ENCODE measurements at places on chromosomes 5 and 9. TPM values are rescaled to one million over a fixed set of nuclear protein-coding genes. Genes with fewer than 3 reads are reported as not detected.

GRCh38 chr9:69696802-69697201 is 24.6 kb upstream of the APBA1 start:
- DNase-seq: no peak

- no peak for DNase-seq
Observed at GRCh38 chr5:126139773-126140172, 283.4 kb upstream of the GRAMD2B start.

- no peak for DNase-seq
Observed at GRCh38 chr5:79070350-79070667, 742 bp downstream of the BHMT2 start.

- DNase-seq: no peak
Observed at GRCh38 chr9:18238254-18238653, 235.7 kb upstream of the ADAMTSL1 start.

GRCh38 chr9:95870352-95870751 is 5.1 kb upstream of the ERCC6L2 start:
- no peak for DNase-seq

DNA sequence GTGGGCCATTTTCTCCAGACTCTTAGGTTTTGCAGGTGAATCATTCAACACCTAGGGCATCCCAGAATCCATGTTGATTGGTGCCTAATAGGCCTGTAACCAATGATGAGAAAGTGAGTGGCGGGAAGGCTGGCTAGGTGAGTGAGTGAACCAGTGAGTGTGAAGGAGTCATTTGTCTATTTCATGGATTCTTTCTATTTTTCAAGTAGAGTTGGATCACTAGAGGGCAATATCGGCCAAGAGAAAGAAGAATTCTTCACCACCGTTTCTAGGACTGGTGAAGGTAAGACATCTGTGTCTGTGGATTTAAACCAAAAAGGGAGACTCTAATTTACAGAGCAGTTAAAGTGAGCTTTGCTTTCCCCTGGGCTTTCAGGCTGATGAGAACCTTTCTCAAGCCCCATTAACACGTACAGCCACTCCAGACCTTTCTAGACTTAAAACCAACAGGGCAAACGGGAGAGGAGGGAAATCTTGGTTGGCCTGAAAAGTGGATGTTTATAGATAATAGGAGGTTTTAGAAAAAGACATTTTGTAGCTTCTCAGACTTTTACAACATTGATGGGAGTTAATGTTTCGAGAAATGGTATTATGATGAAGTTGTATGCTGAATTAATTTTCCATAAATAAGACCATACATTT is 114.3 kb upstream of the IL12B start:
- DNase-seq: no peak

- no peak for DNase-seq
Observed at GRCh38 chr9:108634204-108634603, 221.6 kb downstream of the ACTL7B start.

- no peak for DNase-seq
Observed at GRCh38 chr5:12217039-12217438, 312.8 kb upstream of the CTNND2 start.

DNA sequence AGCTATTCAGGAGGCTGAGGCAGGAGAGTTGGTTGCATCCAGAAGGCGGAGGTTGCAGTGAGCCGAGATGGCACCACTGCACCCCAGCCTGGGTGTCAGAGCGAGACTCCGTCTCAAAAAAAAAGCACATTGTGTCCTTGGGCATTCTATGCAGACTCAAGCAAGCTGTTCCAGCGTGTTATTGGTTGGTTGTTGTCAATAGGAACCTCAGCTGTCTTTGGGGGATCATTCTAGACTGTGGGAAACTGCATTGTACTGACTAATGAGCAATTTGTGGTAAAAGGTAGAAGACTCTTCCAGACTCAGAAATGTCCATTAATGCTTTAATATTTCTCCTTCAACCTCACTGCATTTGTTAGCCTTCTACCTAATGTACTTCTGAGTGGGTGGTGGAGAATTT is 379.5 kb upstream of the GRAMD2B start:
- DNase-seq: no peak

DNA sequence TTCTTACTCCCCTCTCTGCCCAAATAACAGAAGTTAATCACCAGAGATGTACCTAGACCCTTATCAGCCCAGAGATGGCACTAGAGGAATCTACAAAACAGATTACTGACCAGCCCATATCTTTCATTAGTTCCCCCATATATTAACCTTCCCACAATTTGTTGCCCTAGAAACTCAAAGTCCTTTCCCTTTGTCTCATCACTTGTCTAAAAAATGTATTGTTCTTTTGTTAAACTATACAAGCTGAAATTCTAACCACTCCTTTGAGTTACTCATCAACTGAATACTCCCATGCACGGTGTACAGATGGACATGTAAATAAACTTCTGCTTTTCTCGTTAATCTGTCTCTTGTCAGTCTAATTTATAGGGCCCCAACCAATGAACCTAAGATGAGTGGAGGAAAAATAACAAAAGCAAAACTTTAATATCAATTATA is 130.9 kb downstream of the CCDC192 start:
- no peak for DNase-seq

DNA sequence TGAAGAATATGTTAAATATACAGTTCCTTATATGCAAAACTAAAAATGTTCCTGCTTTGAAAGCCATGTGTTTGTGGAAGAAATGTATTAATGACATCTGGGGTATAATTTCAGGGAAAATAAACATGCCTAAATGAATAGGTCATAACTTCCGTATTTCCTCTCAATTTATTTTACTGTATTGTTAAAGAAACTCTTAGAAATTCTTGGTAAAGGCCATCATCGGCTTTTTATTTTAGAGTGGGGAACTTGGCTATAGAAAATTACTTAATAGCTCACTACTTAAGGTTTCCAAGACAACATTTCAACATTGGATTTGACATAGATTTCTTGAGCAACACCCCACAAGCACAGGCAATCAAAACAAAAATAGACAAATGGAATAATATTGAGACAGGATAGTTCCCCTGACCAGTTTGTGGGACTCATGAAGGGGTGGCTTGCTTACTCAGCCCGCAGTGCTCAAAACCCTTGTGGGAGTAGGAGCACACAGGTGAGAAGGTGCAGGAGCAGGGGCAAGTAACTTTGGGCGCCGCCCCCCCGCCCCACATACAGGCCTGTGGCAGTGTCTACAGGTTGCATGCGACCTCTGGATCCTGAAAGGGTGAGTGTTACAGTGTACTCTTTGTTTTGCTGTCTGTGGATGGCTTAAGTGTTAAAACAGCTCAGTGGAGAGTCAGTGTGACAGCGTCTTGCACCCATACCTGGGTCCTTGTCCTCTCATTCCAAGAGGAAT is 891.4 kb upstream of the C9orf72 start:
- no peak for DNase-seq

GRCh38 chr9:33921967-33922895 is 105.3 kb downstream of the UBE2R2 start:
- DNase-seq: peak; percentile 81

GRCh38 chr9:27059907-27060306 is 49.1 kb upstream of the TEK start:
- DNase-seq: no peak

GRCh38 chr5:69331528-69332445 is 814 bp downstream of the CCDC125 start:
- DNase-seq: no peak

DNA sequence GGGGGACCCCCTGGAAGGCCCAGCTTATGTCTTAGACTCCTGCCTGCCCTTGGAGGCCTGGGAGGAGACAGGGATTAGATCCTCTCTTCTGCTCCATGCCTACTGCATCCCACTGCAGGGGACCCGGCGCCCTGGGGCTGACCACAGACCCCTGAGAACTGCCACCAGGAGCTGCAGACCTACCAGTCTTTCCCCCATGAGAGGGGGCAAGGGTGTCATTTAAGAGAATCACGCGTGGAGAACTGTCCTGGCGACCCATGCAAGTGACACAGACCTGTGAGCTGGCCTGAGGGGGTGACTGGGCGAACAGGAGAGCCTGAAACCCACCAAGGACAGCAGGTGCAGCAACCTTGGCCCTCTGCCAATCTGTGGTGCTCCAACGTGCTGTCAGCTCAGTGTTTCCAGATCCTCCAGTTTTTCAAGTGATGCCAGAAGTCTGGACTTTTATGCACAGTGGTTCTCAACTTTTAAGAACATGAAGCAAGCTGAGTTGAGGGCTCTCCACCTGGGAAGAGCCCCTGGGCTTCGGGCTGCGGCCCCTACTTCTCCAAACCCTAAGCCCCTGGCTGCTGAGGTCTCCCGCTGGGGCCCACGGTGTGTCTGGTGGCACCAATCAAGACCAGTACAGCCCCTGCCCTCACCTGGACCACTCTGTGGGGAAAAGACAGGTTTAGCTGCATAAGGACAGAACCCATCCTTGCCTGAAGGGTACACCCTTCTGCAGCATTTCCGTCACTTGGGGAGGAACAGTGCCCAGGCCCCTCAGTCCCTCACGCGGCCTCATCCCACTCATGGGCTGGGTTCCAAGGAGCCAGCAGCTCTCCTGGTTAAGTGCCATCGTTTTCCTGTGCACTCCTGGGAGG is 18.2 kb downstream of the GFPT2 start:
- DNase-seq: no peak

GRCh38 chr5:168747987-168748777 is 169.0 kb upstream of the PANK3 start:
- DNase-seq: peak; percentile 86

GRCh38 chr5:305050-305449 is 16.5 kb upstream of the AHRR start:
- DNase-seq: peak; percentile 49

DNA sequence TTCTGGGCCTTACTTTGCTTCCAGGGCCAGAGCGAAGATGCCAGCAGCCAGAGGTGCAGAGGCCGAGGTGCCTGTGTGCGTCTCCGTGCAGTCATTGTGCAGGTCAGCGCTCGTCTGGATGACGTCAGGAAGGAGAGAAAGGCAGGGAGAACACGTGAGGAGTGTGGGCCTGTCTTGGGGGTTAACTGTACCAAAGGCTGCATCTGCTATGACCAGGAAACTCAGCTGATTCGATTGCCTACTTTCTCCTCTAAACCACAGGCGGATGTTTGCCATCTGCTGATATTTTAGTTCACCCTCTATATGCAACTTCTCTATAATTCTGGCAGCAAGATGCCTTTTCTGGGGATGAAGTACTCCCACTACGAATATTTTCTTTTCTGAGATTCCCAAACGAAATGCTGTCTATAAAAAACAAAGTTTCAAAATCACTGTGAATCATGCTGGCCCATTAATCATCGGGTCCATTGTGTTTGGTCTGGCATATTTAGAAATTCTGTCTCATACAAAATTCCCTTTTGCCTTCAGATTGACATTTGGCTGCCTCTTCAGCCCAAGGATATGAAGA is 24.8 kb downstream of the PCSK1 start:
- DNase-seq: no peak

DNA sequence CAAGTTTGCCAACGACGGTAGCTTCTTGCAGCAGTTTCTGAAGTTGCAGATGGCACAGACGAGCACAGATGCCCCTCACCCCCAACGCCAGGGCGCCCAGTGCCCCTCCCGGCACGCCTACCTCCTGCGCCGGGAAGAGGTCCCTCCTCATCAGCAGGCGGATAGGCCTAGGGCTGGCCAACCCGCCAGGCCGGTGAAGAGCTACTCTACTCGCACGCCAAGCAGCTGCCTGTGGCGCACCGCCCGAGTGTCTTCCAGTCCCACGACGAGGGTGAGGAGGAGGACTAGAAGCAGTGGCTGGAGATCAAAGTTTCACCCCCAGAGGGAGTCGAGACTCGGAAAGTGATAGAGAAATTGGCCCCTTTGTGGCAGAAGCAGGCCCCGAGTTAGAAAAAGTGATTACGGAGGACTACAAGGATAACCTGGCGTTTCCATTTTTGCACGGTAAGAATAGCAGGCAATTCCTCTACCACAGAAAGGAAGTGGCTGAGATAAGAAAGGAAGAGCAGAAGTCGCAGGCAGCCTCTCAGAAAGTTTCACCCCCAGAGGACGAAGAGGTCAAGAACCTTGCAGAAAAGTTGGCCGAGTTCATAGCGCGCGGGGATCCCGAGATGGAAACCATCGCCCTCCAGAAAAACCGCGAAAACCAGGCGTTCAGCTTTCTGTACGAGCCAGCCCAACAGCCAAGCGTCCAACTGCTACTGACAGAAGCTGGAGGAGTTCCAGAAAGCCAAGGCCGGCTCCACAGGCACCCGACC is 170.4 kb downstream of the HINT1 start:
- no peak for DNase-seq

- DNase-seq: no peak
Observed at GRCh38 chr5:133907075-133907474, 61.4 kb downstream of the C5orf15 start.

DNA sequence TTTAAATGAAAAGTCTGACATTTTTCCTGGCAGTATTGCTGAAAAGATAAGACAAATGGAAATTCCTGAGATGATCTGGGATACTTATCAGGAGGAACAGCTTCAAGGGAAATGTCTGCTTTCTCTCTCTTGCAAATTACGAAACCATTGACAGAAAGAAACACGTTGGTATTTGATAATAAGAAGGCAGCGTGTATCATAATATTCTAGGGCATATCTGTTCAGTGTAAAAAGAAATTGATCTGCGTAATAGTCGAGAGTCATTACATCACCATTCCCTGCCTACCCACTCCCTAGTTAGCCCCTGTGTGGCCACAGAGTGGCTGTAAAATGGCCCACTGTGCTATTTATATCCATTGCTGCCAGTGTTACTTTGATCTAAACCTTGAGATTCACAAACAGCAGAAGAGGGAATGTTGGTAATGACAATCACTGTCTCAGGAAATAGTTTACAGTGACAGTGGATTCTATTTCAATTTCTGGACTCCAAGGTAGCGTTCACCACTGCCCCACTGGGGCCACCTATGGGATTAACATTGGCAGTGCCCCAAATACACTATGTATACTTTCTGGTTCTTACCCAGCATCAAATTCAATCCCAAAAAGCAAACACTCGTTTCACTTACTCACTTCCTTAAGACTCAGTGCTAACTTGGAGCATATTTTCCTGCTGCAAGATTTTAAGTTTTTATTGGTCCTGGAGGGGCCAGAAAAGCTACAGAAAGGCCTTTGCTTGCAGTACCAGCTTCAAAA is 133.4 kb upstream of the GAS1 start:
- DNase-seq: no peak

- DNase-seq: peak; percentile 59
Observed at GRCh38 chr9:114054191-114054690, 23.9 kb downstream of the AMBP start.

DNA sequence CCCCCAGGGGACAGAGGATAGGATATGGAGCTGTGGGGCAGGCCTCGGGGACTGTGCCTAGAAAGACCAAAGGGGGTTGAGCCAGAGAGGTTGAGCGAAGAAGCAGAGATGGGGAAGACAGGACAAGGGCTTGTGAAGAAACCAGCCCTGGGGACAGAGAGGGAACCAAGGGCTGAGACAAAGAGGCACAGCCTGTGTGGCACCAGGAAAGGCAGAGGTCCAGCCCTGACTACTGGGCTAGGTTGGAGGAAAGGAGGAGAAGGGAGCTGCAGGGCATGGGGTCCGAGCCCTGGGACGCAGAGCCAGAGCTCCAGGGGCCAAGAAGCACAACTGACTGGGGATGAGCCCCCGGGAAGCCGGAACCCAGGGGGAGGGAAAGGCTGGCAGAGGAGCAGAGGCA is 9.2 kb downstream of the REEP2 start:
- peak; percentile 57 for DNase-seq

RASGRF2 gene
- 30.7 TPM for total RNA-seq

NXNL2 gene
- not detected for total RNA-seq

BSPRY gene
- total RNA-seq: 0.19 TPM

LMAN2 gene
- total RNA-seq: 90.9 TPM

SMIM33 gene
- total RNA-seq: not detected

TMEM215 gene
- total RNA-seq: not detected

PCDHA9 gene
- total RNA-seq: 0.22 TPM

CDH9 gene
- total RNA-seq: not detected

PRLR gene
- total RNA-seq: 2.4 TPM

AK1 gene
- total RNA-seq: 68.3 TPM

PCDHGA5 gene
- 2.7 TPM for total RNA-seq

TAS2R1 gene
- not detected for total RNA-seq

C7 gene
- 326 TPM for total RNA-seq

TXNDC15 gene
- total RNA-seq: 50.1 TPM

NUDT12 gene
- 5.9 TPM for total RNA-seq

All from mesenteric fat pad (tissue), 1 donor.